Mesothelial cell of epicardium (in vitro differentiated cells): ENCODE measurements at places on chromosomes 6 and 20.

DNA sequence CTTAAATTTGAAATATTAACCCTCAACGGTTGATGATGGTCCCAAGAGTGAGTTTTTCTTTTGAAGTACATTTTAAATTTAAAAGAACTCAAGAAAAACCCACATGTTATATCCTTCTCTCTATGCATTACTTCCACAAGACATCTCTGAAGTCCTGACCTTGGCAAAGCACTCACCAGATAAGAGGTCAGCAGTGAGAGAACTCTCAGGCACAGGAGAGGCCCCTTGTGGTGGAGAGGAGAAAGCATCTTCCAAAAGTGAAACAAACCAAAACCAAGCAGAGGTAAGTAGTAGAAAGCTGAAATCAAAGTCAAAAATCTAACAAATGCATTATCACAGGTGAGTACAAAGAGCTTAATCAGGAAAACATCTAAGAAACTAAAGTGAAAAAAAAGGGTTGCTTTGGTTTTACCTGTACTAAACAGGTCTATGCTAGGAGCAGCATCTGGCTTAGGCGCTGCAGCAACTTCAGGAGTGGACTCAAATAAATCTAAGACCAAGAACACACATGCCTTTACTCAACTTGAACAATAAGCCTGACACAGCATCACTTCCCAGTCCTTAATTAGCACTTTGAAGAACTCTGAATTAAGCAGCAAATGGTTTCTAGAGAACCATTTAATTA is 80.5 kb downstream of the PRSS35 start:
- no peak for DNase-seq

- no peak for DNase-seq
These were observed 39.2 kb downstream of the PSMG4 start for GRCh38 chr6:3297909-3298308.

- no peak for DNase-seq
These were observed 484.7 kb downstream of the TFAP2B start for GRCh38 chr6:51303338-51303737.

DNA sequence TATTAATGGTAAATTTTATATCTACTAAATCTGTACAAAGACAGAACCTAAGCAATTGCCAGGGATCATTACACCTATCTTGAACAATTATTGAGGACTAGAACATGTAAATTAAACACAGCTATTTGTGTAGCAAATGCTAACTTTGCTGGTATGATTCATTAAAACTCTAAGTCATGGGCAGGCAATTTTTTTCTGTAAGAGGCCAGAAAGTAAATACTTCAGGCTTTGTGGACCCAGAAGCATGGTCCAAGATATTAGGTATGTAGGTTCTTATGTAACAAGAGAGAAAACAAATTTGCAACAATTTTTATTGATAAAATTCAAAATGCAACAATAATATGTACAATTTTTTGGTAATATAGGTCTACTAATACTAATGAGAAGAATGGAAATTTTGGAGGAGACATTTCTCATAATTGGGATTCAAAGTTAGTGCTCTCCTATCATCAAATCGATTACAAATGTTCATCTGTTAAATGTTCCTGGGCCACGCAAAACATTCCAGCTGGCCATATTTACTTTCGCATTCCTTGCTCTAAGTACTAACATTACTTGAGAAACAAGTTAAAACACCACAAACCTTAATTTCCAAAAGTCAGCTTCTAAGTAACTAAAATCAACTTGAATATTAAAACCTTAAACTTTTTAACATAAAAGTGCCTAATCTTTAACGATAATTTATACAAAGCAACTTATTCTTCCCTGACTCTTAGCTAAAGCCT is 4.3 kb downstream of the TMEM30A start:
- DNase-seq, result no peak

DNA sequence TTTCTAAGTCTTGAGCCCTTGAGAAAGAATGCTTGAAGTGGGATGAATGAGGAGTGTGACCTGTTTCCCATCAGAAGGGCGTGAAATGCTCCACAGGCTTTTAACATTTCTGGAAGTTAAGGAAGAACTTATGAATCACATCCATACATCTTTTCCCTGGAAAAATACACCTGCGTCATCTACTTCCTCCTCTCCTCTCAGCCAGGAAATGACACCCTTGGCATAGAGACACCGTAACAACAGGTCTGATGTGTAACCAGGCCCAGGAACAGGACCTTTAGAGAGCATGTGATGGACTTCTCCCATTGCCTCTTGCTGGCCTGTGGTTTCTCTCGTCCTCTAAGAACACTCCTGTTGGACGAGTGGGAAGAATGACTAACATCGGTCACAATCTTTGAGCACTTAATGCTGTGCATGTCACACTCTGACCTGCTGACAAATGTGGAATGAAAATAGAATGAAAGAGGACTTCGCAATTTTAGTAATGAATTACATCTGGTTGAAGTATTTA is 28.5 kb upstream of the CITED2 start:
- no peak for DNase-seq

GRCh38 chr20:2314759-2315439 is 19.1 kb downstream of the TGM3 start:
- DNase-seq, result no peak

DNA sequence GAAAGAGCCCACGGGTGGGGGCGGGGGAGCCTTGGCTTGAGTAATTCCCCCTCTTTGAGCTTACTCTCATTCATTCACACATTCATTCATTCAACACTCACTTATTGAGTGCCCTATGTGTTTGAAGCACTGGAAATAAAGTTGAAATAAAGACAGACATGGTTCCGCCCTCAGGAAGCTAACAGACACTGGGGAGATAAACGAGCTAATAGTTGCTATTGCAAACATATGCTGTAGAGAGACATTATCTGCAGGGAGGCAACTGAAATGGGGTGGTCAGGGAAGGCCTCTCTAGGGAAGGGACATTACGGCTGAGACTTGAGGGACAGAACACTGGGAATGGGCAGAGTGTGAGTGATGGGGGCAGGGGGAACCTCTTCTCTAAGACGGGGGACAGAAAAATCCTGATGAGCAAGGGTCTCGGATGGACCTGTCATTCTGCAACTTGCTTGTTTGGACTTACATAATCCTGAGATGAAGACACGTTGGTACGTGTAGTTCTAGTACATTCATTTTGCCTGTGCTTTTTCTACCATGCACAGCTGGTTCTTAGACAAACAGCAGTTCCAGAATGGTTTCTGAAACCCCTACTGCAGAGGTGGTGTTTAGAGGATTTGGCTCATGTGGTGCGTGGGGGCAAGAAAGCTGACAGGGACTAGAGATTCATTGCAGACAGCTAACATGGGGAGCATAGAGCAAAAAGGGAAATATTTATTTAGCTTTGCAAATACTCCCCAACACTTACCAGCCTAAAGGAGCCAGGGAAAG is 71.1 kb upstream of the BLCAP start:
- DNase-seq, result no peak

GRCh38 chr6:4055420-4056041 is 23.4 kb downstream of the FAM217A start:
- no peak for DNase-seq

GRCh38 chr20:57628047-57628961 is 8.1 kb upstream of the ZBP1 start:
- no peak for DNase-seq

GRCh38 chr6:56911847-56912246 is 43.1 kb upstream of the BEND6 start:
- DNase-seq, result no peak

DNA sequence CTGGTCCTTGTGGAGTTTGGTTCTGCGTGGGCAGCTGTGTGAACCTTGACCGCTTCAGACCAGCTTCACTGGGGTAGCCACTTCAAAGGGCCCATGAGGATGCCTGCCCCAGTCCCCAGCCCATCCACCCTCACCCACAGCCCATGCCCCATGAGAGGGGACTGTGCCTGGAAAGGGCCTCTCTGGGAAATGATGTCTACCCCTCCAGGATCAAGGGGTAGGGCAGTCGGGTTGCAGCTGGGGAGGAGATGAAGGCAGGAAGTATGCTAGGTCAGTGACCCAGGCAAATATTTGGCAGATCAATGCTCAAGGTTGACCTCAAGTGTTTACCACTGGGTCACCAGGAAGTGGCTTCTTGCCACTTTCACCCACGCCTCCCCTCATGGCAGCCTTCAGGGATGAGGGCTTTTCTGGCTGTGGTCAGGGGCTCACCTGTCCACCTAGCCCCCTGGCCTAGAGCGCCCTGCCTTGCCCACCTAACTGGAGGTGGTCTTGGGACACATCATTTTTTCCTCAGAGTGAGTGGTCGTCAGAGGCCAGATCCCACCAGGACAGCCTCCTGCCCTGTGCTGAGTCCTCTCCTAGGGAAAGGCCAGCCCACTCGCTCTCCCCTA is 109.5 kb downstream of the SNX5 start:
- DNase-seq, result no peak

GRCh38 chr6:3406362-3406821 is 50.5 kb downstream of the SLC22A23 start:
- no peak for DNase-seq

DNA sequence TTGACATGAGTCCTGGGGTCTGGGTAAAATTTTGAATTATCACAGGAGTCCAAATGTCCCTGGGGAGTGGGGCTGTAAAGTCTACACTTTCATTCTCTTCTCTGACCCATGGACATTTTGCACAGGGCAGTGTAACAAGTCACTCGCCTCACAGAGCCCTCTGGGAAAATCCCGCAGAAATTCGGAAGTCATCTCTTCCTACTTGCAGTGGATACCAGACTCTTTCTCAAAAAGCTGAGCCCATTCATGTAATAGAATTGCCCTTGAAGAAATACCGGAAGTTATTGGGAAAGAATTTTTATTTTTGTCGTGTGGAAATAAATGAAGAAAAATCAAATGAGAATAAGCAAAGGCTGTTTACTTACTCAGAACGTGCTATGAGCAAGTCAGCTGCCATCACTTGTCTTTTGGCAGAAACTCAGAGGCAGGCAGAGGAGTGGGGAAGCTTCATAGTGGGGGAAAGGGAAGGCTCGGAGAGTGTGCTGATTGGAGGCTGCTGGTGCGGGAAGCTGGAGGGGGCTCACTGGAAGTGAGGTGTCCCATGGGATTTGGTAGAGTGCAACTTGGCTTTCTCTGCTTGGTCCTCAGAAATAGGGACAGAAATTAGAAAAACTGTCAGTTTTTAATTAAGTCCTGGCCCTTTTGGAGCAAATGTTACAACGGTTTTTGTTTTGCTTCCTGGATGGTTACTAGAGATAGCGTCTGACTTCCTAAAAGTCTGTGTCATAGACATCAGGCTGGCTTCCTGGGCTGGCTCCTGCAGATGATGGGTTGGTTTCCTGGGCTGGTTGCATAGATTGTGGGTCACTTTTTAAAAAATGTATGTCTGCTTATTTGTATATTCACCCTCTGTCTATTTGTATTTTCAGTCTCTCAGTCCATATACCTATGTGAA is 79.8 kb upstream of the EEF1E1 start:
- DNase-seq, result no peak

DNA sequence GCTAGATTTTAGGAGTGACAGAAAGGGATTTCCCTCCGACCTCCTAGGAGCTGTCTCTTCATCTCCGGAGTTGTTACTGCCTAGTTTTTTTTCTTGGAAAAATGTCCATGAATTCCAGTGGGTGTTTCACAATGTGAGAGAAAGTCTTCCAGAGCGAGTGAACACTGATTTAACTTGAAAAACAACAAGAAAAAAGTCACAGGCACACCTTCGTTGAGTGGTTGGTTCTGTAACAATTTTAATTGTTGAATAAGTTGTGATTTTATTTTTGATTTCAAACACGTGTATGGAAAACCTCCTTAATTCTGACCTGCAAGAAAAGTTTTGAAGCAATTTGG is 2.9 kb downstream of the TFAP2C start:
- DNase-seq, result no peak

DNA sequence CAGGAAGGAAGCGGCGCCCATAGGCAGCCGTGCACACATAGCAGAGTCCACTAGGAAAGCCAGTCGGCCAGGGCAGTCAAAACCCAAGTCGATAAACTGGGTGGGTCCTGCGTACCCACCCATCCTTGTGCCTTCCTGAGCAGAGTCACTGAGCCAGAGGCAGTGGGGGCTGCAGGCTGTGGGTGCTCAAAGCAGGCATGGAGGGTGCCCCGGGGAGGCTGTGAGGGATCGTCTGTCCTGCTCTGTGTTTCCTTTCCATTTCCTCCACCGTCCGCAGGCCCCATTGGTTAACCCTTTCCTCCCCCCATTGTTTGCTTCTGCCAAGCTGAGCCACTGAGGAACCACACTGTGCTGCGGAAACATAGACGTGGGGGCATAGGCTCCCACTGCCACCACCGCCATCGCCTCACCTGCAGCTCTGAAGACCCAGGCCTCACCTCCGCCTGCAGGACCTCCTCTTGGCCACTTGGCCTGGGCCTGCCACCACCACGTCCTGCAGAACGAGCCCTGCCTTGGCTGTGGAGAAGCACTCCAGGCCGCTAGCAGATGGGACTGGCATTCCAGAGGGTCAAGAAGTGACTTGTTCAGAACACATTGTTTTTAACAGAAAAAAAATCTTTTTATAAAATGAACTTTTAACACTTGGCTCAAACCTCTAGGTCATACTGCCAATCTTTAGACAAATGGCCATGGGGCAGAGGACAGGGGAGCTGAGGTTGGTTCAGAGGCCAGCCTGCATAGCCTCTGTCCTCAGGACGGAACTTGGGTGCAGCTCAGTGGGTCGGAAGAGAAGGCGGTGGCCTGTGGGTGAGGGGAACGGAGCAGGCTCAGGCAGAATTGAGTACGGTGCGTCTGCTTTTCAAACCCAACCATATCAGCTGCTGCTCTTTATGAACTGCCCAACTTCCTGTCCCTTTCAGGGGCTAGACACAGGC is 52.6 kb downstream of the TCP11 start:
- no peak for DNase-seq

DNA sequence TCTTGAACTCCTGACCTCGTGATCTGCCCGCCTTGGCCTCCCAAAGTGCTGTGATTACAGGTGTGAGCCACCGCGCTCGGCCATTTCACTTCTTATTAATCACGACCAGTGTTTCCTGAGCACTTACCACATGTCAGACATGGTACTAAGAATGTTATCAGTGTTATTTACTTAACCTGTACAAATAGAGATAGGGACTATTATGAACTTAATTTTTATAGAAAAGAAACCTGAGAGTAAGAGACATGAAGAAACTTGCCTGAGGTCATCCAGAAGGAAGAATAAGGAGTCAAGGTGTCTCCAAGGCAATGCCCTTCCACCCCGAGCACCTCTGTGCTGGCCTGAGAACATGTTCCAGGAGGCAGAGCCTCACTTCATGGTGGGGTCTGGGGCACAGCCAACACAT is 29.3 kb upstream of the EZR start:
- DNase-seq, result no peak
